Right lung (tissue), 10 donors: ENCODE measurements at places on chromosomes 12 and 14. TPM values are rescaled to one million over a fixed set of nuclear protein-coding genes. Genes with fewer than 3 reads are reported as not detected.

The RTN1 gene
- 4.2 TPM for polyA plus RNA-seq

The B3GNT4 gene
- polyA plus RNA-seq = 1.3 TPM

The NAV3 gene
- 5.8 TPM for polyA plus RNA-seq

The KRT81 gene
- polyA plus RNA-seq = not detected

The LBHD2 gene
- not detected for polyA plus RNA-seq

The KRT7 gene
- 47.1 TPM for polyA plus RNA-seq

The PLXNC1 gene
- 11.7 TPM for polyA plus RNA-seq

The PLA2G1B gene
- polyA plus RNA-seq = 0.87 TPM

The MAGOHB gene
- polyA plus RNA-seq = 31.3 TPM

GRCh38 chr14:60254176-60254575 is 5.2 kb downstream of the PPM1A start:
- no peak for DNase-seq

- no peak for DNase-seq
Observed at GRCh38 chr12:114414866-114415524, 9.1 kb upstream of the TBX5 start.

DNA sequence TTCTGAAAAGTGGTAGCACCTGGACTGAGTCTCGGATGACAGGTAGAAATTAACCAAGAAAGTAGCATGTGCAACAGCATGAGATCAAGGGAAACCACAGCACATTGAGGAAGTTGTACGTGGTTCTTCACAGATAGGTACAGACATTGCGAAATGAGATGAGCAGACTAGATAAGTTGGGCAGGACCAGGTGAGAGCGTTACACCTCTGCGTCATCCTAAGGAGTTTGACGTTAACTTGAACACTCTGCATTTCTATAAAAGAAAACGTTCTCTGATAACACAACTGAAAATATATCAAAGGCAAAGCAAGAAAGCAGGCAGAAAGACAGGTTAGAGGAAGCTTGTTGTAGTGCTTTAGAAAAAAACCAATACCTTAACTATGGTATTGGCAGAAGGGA is 98.5 kb upstream of the RASSF8 start:
- no peak for DNase-seq

- no peak for DNase-seq
Observed at GRCh38 chr12:7605900-7606465, 59.7 kb downstream of the APOBEC1 start.

GRCh38 chr12:59459966-59460660 is 135.7 kb upstream of the SLC16A7 start:
- DNase-seq = no peak

DNA sequence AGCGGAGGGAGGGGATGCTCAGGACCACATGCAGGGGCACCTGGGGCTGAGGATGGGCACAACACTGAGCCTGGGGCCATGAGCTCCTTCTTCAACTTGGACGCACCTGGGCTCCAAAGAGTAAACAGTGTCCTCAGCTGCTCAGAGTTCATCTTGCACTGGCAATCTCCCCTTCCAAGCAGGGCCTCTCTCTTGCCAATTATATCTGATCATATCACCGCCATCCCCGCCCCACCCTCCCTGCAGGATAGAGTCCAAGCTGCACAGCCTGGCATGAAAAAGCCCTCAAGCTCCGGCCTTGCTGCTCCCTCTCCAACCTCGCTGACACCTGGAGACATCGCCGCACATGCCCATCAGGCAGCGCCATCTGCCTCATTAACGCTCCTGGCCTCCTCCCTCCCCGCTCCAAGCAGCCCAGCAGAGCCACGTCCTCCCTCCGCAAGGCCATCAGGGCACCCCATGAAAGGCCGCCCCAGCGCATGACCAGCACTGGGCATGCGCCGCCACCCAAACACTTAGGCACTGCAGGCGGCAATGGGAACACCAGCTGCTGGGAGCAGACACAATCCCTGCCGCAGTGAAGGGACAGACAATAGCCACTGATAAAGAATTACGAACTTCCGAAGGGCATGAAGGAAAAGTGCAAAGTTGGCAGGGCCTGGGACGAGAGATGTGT is 88.8 kb downstream of the CHGA start:
- no peak for DNase-seq

- DNase-seq = no peak
Observed at GRCh38 chr14:64910847-64911495, 3.3 kb upstream of the CHURC1 start.

- no peak for DNase-seq
Observed at GRCh38 chr12:75257510-75257909, 47.9 kb upstream of the KCNC2 start.

DNA sequence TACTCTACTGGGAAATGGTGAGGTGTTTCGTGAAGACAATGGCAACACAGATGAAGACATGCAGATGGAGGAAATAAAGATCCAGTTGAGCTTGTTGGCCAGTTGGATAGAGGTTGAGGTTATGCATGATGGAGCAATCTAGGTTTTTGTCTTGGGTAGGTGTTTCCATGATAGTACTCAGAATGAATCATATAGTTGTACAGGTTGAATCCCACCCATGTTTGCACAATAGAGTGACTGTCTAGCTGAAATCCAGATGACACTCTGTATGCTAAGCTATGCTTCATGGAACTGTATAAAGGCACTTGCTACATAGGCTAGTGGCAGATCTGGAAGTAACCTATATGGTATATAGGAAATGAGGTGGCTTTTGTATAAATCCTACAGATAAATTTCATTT is 264.9 kb downstream of the NAV3 start:
- DNase-seq = no peak

DNA sequence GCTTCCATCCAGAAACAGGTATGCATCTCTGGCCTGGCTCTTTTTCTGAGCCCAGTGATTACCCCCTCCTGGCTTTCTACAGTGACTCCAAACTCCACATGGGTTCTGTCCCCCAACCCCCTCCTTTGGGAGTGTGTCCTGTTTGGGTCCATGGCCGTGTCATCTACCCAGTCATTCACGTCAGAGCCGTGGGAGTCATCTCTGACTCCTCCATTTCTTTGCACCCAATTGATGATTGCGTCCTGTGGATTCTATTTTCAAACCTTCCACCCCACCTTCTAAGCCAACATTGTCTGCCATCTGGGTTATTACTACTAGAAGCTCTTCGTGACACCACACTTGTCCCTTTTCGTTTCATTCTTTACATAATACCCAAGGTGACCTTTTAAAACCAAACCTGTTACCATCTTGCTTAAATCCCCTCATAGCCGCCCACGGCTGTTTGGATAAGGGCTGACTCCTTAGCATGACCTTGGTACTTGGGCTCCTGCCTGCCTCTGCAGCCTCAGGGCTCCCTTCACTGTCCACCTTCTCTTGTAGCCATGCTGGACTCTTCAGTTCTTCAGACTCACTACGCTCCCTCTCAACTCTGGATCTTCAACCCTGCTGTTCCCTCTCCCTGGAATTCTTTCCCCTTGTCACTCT is 38.1 kb upstream of the NT5DC3 start:
- no peak for DNase-seq

DNA sequence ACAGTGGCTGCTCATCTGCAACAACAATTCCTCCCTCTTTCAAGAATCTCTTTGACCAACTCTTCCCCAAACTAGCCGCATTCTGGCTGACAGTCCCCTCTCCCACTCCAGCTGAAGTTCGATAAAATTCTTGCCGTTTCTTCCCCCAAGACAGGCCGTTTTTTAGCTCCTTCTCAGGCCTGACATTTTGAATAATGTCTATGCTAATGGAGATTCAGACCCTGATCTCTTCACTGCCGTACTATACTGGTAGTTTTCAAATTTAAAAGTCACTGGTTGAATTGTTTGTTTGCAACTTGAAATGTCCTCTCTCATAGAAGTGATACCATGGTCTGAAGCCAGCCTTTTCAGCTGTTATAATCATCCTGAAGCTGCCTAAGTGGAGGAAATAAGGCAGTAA is 65.9 kb upstream of the AMN1 start:
- DNase-seq = no peak

- no peak for DNase-seq
Observed at GRCh38 chr14:80047761-80048160, 163.5 kb downstream of the DIO2 start.

DNA sequence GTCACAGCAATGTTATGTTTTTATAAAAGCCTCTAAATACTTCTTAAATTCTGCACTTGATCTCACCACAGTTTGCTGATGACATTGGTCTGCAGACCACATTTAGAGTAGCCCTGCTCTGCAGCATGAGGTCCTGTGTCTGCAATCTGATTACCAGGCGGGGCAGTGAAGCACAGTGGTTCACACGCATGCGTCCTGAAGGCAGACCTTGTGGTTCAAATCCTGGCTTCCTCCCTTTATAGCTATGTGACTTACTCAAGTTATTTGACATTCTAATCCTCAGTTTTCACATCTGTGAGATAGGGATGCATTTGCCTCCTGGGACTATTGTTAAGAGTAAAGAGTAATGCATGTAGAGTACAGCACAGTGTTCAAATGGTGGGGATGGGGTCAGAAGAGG is 50.3 kb downstream of the BMAL2 start:
- no peak for DNase-seq

DNA sequence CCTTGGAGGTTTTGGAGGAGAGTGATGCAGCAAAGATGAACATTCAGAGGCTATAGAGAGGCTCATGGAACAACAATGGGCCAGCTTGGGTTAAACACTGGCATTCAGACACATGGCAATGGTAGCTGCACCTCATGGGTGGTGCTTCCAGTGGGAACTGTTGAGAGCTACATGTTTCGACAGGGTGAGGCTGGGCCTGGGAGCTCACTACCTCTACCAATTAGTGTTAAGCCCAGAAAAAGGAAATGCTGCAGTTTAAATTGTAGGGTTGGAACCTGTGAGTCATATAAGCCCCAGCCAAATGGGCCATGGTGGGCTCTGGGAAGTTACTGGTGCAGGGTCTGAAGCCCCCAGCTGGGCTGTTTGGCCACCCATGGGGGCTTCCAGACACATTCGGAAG is 279.7 kb downstream of the ZFP36L1 start:
- no peak for DNase-seq

DNA sequence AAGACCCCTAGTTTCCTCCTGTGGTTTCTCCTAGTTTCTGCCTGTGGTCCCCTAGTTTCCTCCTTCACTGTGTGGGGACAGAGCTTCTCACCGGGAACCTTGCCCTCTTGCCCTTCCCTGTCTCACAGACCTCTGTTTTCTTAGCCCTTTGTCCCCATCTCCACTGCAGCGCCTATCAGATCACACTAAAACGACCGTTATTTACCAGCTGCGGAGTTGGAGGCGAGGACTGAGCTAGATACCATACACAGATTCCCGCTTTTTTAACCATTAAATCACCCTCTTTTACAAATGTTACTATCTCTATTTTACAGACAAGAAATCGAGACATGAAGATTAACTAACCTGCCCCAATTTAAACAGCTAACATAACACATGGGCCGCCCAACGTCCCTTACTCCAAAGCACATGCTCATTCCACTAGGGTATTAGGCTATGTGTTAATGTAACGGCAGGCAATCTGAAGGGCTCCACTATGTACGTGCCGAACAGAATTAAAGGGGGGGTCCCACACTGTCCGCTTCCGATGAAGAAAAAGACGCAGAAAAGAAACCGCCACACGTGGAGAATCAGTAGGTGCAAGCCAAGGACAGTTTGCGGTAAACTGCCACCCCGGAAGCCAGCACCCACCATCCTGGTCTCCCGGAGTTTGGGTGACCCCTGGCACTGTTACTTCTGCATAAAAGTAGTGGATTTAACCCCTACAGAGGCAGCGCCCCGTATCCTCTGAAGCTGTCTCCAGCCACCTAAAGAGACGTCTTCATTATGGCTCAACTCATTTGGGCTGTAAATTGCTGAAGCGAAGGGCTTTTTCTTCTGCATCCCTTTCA is 1.9 kb upstream of the FKBP4 start:
- DNase-seq = no peak

DNA sequence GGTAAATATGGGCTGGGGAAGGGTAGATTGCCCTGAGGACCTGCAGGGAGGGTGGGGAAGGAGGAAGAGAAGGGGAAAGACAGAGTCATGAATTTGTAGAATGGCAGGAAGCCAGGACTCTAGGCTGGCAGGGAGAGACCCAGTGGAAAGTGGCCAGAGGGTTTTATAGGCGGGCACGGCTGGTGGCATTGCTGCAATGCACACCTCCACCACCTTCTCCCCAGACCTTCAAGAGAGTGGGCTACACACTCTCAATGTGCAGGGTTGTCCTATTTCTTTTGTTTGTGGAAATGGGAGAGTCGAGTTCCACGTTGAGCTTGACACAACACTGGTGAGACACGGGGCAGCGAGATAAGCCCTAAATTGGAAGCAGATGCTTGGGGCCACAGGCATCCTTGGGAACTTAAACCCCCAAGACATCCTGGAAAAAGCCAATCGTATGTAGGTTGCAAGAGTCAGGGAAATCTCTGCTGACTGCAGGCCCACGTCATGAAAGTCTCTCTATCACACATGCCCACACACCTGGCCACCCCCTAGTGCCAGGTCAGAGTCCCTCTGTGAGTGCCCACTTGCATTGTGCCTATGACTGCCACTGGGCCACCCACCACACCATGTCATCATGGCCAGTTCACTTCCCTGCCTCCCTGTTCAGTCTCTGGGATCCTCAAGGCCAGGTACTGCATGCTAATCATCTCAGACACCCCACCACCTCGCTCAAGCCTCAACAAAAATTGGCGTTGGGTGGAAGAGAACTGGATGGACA is 38.0 kb upstream of the BDKRB2 start:
- DNase-seq = no peak

DNA sequence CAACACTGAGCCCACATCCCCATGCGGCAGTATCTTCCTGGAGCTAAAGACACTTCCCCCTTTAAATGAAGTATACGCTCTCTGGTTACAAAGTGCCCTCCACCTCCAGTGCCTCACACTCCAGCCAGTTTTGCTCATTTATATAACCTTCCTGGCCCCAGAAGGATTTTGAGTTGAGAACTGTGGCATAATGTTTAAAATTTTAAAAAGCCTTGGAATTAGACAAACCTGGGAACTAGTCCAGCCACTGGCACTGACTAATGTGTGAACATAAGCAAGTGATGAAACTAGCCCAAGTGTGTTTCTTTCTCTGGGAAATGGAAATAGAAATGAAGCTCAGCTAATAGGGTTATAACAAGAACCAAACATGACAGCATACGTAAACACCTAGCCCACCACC is 723.7 kb upstream of the USP15 start:
- no peak for DNase-seq

DNA sequence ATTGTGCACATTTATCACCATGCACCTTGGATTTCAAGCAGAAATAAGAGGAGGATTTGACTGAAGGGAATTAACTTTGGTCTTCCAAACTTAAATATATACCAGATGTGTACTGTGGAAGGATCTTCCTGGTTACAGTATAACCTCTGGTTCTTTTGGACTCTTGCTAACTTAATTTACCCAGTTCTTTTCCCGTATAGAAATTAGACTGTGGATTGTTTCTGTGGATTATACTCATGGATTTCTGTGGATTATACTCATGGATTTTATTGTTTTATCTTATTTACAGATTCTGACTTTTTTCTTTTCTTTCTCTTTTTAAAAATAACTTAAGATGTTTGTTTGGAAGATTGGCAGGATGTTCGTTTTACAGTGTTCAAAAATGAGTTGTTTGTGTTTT is 215.3 kb downstream of the RAD51B start:
- no peak for DNase-seq
